ENCODE measurements at places on chromosomes 16 and 17.

- DNase-seq = no peak
These were observed 89.3 kb downstream of the VMP1 start for GRCh38 chr17:59796785-59797205.

GRCh38 chr17:3964203-3965117, at the start of gene ATP2A3:
TSS of gene ATP2A3 (minus strand) at chr17:3964437. CDS start at chr17:3964291, 146 bp downstream.
- no peak for DNase-seq

DNA sequence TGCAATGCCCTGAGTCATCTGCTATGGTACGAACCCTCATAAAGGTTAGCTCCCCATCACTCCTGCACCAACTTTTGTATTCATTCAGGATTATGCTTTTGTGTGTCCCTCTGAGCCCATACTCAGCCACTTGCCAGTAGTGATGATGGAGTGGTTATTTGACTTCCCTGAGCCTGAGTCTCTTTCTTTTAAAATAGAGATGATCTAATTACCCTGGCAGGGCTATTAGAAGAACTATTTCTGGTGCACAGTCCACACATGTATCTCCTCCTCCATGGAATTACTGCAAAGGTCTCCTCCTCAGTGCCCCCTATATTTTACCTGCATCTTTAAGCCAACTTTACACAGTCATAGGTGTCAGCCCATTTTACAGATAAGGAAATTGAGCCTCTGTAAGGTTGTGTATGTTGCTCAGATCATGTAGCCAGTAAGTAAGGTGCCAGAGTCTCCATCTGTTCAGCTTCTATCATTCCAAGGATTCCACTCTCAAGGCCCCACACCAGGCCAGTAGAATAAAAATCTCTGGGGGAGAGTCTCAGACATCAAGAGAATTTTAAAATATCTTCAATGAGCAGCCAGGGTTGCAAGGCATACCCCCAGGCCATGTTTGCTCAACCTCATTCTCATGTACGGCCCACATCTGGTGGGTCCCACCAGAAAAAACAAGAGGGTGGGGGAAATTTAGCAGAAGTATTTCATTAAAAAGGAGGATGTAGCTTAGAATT, 333.7 kb upstream of the HSBP1 start:
- no peak for DNase-seq

- no peak for DNase-seq
These were observed 4.1 kb downstream of the GRIN2A start for GRCh38 chr16:10178080-10178479.

DNA sequence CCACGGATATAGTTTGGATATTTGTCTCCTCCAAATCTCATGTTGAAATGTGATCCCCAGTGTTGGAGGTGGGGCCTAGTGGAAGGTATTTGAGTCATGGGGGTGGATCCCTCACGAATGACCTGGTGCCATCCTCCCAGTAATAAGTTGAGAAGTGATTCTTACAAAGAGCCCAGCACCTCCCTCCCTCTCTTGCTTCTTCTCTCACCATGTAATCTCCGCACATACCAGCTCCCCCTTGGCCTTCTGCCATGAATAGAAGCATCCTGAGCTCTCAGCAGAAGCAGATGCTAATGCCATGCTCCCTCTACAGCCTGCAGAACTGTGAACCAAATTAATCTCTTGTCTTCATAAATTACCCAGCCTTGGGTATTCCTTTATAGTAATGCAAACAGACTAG, 41.9 kb upstream of the RBBP6 start:
- no peak for DNase-seq

DNA sequence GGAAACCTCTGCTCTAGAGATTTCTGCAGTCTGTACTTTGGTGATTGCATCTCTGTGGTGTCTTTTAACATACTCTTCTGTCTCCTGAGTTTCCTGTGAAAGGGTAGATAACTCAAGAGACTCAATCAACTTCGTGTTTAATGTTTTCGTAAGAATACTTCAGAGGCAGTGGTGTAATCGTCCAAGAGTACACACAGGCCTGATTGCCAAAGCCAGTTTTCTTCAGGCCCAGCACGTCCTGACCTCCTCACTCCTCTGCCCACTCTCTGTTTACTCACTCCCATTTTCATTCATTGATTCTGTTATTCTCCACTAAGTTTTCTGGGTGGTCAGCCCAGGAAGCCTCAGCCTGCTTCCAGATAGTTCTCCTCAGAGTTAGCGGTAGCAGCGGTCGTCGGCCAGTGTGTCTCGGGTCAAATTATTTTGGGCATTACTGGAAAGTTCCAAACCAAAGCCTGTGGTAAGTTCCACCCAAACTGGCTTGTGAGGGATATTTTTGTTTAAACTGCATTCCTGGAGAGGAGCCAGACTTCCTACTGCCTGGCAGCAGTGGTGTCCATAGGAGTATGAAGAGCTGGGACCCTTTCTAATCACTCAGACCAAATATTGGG, 293.2 kb downstream of the WWOX start:
- DNase-seq = peak; percentile 74

GRCh38 chr17:69588827-69589239, 174.3 kb downstream of the MAP2K6 start:
- no peak for DNase-seq

Data from left hindlimb (tissue), 1 donor.